ENCODE measurements at places on chromosomes 12 and 14.

DNA sequence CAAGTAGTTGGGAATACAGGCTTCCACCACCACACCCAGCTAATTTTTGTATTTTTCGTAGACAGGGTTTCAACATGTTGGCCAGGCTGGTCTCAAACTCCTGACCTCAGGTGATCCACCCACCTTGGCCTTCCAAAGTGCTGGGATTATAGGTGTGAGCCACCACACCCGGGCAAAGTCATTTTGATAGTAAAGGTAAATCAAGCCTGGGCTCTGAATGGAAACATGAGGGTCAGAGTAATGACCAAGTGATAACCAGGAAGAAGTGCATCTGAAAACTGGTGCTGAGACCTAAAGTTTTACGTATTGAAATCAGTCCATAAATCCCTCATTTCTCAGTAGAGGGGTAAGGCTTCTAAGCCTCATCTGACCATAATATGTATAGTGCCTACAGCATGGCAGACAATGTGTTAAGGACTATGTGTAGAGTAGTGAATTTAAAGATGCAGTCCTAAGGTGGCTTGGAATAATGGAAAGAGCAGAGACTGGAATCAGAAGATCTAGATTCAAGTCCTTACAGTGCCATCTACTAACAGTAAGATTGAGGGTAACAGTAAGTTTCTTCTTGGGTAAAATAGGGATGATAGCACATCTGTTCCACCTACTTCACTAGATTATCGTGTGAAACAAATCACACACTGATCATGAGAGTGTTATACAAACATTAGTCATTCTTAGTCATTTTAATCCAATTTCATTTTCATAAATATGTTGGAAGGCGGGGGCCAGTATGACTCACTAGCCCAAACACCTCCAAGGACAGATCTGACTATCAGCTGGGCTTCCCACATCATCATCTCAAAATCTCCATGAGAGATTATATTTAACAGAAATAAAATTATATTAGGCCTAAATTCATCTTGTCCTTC lies 11.2 kb downstream of the MAP4K5 start:
- H3K36me3 ChIP-seq: no peaks in the 10 kb centered on the region
- no peak overlapping the region for H3K4me3 ChIP-seq
- H3K27me3 ChIP-seq: no peaks in the 10 kb centered on the region
- peak overlapping the region; percentile 39 for H3K27ac ChIP-seq
- no peak for DNase-seq

- no peak for DNase-seq
- no peaks in the 10 kb centered on the region for H3K4me1 ChIP-seq
- H3K36me3 ChIP-seq: no peaks in the 10 kb centered on the region
- no peak overlapping the region for H3K4me3 ChIP-seq
These were observed 2.8 kb downstream of the SERPINA1 start for GRCh38 chr14:94385553-94386057.

DNA sequence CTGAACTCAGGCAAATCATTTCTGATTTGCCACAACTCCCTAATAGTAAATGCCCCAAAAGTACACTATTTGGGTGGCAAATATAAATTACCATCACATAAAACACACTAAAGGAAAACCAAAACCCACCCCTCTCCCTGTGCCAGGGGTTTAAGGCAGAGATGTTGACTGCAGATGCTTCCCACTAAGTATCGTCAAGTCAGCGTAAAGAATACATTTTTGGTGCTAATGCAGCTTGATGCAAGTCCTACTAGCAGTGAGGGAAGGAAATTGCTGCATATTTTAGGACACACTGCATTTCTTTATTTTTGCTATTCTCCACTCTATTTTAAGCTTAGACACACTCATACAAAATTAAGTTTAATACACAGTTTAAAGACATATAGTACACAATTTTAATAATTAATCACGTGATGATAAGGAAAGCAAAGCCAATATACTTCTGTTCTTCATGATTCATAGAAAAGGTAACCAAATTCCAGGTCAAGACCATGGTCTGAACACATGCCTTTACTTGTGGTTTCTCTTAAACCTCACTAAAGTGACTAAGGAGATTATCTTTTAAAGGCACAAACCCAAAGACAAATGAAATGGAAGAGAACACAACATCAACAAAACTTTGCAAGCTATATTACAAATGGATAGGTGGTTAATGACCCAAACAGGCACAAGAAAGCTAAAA lies 162.2 kb downstream of the STXBP6 start:
- DNase-seq: no peak
- no peaks in the 10 kb centered on the region for H3K36me3 ChIP-seq
- H3K4me3 ChIP-seq: no peak overlapping the region
- no peaks in the 10 kb centered on the region for H3K4me1 ChIP-seq
- H3K27ac ChIP-seq: no peak overlapping the region
- H3K27me3 ChIP-seq: no peaks in the 10 kb centered on the region

DNA sequence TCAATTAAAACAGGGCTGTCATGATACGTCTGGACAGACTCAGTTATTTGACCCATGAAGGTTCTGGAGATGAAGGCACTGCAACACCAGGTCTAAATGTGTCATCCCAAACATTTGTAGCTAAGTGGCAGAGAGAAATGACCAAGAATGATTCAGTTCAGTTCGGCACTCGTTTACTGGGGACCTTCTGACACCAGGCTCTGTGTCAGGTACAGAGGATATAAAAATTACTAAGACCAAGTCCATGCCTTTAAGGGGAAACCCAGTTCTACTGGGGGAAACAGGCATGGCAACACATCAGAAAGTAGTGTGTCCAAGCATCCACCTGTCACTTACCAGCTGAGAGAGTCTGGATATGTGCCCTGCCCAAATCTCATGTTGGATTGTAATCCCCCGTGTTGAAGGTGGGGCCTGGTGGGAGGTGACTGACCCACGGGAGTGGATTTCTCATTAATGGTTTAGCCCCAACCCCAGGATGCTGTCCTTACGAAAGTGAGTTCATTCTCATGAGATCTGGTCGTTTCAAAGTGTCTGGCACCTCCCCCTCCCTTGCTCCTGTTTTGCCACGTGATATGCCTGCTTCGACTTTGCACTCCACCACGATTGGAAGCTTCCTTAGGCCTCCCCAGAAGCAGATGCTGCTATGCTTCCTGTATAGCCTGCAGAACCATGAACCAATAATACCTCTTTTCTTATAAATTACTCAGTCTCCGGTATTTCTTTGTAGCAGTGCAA lies 41.9 kb upstream of the BCL2L14 start:
- no peaks in the 10 kb centered on the region for H3K36me3 ChIP-seq
- no peaks in the 10 kb centered on the region for H3K27me3 ChIP-seq
- H3K4me3 ChIP-seq: no peak overlapping the region
- H3K4me1 ChIP-seq: peaks cover 27% of the 10 kb centered on the region

- DNase-seq: no peak
- no peaks in the 10 kb centered on the region for H3K36me3 ChIP-seq
- no peak overlapping the region for H3K4me3 ChIP-seq
- H3K27ac ChIP-seq: no peak overlapping the region
- no peaks in the 10 kb centered on the region for H3K27me3 ChIP-seq
These were observed 3.5 kb downstream of the RAB15 start for GRCh38 chr14:64968651-64969050.

DNA sequence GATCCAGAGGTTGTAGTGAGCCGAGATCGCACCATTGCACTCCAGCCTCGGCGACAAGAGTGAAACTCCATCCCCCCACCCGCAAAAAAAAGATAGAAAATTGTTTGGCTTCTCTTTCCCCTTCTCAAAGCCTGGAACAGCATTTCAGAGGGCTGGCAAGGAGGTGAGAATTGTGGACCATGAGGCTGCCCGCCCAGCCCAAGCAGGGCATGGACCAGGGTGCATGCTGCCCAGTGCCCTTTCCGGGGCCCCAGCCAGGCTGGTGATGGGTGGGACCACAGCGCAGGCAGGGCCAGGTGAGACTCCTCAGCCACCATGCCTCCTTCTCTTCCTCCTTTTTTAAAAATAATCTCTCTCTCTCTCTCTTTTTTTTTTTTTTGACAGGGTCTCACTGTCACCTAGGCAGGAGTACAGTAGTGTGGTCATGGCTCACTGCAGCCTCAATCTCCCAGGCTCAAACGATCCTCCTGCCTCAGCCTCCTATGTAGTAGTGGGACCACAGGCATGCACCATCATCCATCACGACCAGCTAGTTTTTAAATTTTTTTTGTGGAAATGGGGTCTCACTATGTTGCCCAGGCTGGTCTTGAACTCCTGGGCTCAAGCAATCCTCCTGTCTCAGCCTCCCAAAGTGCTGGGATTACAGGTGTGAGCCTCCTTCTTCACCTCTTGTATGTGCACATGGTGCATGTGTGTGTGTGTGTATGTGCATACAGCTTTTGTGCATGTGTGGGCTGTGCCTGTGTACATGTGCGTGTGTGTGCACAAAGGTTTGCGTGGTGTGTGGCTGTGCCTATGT lies 22.2 kb downstream of the SYNDIG1L start:
- H3K27me3 ChIP-seq: no peaks in the 10 kb centered on the region
- H3K36me3 ChIP-seq: no peaks in the 10 kb centered on the region
- no peak for DNase-seq
- H3K4me3 ChIP-seq: no peak overlapping the region
- peaks cover 20% of the 10 kb centered on the region for H3K4me1 ChIP-seq

DNA sequence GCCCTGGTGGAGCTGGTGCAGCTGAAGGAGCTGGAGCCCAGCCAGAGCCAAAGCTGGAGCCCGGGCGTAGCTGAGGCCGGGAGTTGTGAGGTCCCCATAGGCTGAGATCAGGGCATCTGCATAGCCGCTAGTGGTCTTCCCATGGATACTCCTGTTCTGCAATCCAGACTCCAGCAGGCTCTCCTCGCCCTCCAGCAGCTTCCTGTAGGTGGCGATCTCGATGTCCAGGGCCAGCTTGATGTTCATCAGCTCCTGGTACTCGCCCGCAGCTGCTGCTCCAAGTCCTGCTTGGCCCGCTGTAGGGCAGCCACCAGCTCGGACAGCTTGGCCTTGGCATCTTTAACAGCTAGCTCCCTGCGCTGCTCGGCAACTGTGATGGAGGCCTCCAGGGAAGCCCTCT lies 966.1 kb downstream of the FSCB start:
- no peak overlapping the region for H3K27ac ChIP-seq
- no peaks in the 10 kb centered on the region for H3K27me3 ChIP-seq
- no peaks in the 10 kb centered on the region for H3K4me1 ChIP-seq
- H3K36me3 ChIP-seq: no peaks in the 10 kb centered on the region
- no peak for DNase-seq

- H3K36me3 ChIP-seq: peaks cover 19% of the 10 kb centered on the region
- no peak overlapping the region for H3K27ac ChIP-seq
- H3K4me3 ChIP-seq: no peak overlapping the region
These were observed 9.1 kb downstream of the ATP6V0A2 start for GRCh38 chr12:123721245-123721644.

GRCh38 chr14:90544971-90545370 lies 148.1 kb downstream of the CALM1 start:
- H3K36me3 ChIP-seq: no peaks in the 10 kb centered on the region
- no peaks in the 10 kb centered on the region for H3K4me1 ChIP-seq
- no peak overlapping the region for H3K4me3 ChIP-seq
- no peak for DNase-seq
- H3K27ac ChIP-seq: no peak overlapping the region

DNA sequence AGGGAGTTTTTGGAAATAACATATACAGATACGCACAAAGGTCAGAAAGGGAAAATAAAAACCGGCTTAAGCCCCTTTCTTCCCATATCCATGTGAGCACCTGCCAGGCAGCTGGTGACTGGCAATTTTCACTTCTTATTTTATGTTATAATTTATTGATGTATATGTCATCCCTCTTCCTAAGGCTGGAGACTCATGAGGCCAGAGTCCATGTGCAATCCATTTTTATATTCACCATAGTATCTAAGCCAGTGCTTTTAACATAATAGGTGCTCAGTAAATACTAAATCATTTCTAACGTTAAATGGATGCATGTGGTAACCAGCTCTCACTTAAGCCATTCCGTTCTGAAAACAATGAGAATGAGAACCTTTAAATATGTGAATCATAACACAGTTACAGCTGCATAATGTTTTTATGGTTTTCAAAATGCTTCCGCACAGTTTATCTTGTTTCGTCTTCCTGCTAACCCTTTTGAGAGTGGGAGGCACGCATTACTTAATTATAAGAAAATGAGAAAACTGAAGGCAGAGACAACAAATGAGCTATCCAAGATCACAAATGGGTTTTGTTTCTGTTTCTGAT lies 178.3 kb downstream of the CACNA1C start:
- no peak for DNase-seq
- H3K4me3 ChIP-seq: no peak overlapping the region
- no peaks in the 10 kb centered on the region for H3K4me1 ChIP-seq
- H3K36me3 ChIP-seq: no peaks in the 10 kb centered on the region

GRCh38 chr12:29306266-29306665 lies 74.7 kb downstream of the ERGIC2 start:
- no peaks in the 10 kb centered on the region for H3K4me1 ChIP-seq
- no peak for DNase-seq
- H3K27ac ChIP-seq: no peak overlapping the region
- H3K27me3 ChIP-seq: no peaks in the 10 kb centered on the region

GRCh38 chr12:30191696-30192455 lies 408.1 kb upstream of the TMTC1 start:
- no peaks in the 10 kb centered on the region for H3K27me3 ChIP-seq
- H3K4me3 ChIP-seq: no peak overlapping the region
- H3K27ac ChIP-seq: no peak overlapping the region

GRCh38 chr14:99254328-99255009 lies 17.5 kb downstream of the BCL11B start:
- H3K4me3 ChIP-seq: peak overlapping the region; percentile 44
- H3K4me1 ChIP-seq: peaks cover 98% of the 10 kb centered on the region
- no peak for DNase-seq
- H3K27me3 ChIP-seq: no peaks in the 10 kb centered on the region
- H3K27ac ChIP-seq: peak overlapping the region; percentile 28
- peaks cover 72% of the 10 kb centered on the region for H3K36me3 ChIP-seq

DNA sequence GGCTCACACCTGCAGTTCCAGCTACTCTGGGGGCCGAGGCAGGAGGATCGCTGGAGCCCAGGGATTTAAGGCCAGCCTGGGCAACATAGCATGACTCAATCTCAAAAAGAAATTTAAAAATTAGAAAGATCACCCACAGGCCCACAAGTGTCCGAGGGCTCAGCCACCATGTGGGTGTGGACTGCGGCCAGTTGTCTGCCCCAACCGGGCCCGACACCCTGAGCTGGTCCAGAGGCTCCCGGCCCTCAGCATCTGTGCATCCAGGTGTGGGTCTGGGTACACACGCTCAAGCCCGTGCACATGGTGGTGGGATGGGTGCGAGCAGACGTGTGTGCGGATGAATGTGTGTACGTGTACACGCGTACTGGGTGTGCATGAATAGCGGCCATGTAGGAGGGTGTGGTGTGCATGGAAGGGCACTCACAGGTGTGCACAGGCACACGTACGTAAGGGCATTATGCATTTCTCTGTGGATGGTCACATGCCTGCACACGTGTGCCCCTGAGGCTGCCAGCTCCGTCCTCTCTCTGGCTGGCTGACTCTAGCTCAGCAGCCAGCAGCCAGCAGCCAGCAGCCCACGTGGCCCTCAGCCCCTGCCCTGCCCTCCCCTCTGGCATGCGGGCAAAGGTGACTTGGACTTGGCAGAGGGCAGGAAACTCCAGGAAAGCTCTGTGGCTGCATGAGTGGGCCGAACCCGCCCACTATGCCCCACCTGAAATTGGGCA lies 23.3 kb upstream of the NUDT14 start:
- no peaks in the 10 kb centered on the region for H3K36me3 ChIP-seq
- H3K27ac ChIP-seq: no peak overlapping the region
- H3K4me3 ChIP-seq: no peak overlapping the region

- no peaks in the 10 kb centered on the region for H3K4me1 ChIP-seq
- no peaks in the 10 kb centered on the region for H3K36me3 ChIP-seq
- H3K27ac ChIP-seq: no peak overlapping the region
- DNase-seq: no peak
These were observed 7.3 kb upstream of the TMEM119 start for GRCh38 chr12:108605000-108605689.

- H3K4me3 ChIP-seq: no peak overlapping the region
- no peak for DNase-seq
- no peak overlapping the region for H3K27ac ChIP-seq
- H3K27me3 ChIP-seq: no peaks in the 10 kb centered on the region
- H3K4me1 ChIP-seq: peaks cover 28% of the 10 kb centered on the region
- H3K36me3 ChIP-seq: no peaks in the 10 kb centered on the region
These were observed 370.2 kb downstream of the DPF3 start for GRCh38 chr14:72523424-72524294.
